ENCODE measurements at places on chromosomes 7 and 10.

GRCh38 chr7:26309089-26309488 is 17.4 kb downstream of the SNX10 start:
- DNase-seq: no peak

GRCh38 chr7:22230238-22230637 is 126.7 kb downstream of the RAPGEF5 start:
- no peak for DNase-seq

GRCh38 chr7:10212649-10213048 is 761.0 kb upstream of the PHF14 start:
- no peak for DNase-seq

- no peak for DNase-seq
Measured at GRCh38 chr7:156625580-156625979, 15.0 kb upstream of the RNF32 start.

GRCh38 chr7:130430841-130431666 is 9.8 kb downstream of the CEP41 start:
- no peak for DNase-seq

DNA sequence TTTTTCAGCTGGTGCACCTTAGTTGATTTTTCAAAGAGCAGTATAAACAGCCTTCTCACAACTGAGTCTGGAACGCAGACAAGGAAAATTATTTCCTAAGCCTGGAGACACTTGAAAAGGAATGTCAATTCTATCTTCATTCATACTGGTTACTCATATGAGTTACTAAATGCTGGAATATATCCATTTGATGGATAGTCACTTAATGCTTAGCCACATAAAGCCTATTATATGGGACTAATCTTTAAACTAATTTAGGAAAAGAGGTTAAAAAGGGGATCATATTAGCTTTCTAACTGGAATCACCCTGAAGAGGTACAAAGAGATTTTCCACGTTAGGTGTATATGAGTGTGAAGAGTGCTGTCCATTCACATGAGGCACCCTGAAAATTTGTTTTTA is 1.7 kb upstream of the HOXA4 start:
- no peak for DNase-seq

DNA sequence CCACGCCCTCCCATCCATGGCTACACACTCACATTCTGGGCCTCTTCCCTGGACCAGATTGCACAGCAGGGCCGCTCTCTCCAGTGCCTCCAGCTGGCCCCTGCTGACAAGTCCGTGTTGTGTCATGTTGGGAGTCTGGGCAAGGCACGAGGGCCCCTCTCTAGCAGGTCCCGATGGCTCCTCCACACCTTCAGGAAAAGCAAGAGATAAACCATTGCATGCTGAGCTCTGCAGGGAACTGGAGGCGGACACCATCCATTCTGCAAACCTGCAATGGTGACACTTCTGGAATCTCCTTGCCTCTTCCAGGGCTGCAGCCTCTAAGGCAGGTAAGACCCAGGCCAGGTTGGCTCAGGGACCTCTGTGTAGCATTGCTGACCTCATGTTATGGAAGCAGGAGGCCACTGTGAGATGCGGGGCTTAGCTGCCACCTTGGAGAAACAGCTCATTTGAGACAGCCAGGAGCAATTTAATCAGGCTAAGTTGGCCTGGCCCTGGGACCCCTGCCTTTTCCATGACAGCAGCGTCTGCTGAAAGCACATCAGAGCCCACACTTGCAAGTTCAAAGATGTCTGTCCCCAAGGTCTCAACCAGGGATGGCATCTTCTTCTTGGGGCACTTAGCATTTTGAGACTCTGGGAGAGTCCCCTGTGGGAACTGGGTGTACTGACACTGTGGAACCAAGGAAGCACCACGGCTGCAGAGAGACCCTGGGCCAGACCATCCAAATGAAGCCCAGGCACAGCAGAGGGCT is 34.2 kb upstream of the LEP start:
- no peak for DNase-seq

DNA sequence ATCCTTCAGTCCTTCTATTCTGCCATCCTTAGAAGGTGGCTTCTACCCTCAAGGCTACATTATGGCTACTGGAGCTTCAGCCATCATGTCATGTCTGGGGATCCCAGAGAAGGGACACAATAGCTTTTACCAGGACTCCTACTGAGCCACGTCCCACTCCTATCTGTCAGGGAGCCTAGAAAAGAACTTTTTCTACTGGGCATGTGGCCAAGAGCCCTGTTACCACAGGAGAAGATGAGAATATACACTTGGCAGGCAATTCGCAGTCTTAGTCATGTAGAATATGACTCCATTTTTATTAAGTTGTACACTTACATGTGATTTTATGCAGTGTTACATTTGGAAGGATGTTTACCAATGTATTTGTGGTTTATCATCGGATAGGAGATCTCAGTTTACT is 64.6 kb upstream of the KCNMA1 start:
- no peak for DNase-seq

DNA sequence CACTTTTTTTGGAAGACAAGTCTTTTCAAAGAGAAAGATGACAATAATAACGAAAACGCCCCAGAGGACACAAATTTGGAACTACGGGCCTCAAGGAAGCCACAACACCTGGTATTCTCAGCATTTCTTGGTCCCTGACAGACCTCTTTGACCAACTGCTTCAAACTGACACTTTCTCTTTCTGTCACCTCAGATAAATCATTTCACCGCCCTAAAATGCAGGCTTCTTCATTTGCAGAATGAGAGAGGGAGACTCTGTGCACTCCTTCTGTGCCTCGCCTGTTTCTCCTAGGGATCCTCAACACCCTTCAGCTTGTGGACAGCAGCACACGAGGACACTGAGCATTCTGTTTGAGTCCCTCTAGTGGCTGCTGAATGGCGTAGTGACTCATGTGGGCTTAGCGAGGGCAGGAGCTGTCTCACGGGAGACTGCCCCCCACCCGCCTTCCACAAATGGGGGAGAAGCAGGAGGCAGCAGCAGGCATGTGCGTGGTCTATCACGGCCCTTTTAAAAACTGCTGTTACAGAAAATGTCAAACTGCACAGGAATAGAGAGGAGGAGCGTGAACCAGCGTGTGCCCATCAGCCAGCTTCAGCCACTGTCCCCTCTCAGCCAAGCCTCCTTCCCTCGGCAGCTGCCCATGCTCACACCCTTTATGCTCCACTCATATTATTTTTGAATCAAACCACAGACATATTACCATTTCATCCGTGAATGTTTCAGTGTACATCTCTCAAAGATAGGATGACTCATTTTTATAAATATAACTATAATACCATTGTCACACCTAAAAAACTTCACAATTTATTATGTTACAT is 41.4 kb downstream of the GSDME start:
- DNase-seq: peak; percentile 69

GRCh38 chr7:140667476-140667875 is 5.3 kb upstream of the ADCK2 start:
- DNase-seq: no peak

- no peak for DNase-seq
Measured at GRCh38 chr7:55063061-55063460, 44.2 kb downstream of the EGFR start.
